Activated T-cell treated with anti-CD3 and anti-CD28 coated beads, Interleukin-2, amount 50 U/mL, for 24 hours (primary cell): ENCODE measurements at places on chromosomes 16 and 17.

DNA sequence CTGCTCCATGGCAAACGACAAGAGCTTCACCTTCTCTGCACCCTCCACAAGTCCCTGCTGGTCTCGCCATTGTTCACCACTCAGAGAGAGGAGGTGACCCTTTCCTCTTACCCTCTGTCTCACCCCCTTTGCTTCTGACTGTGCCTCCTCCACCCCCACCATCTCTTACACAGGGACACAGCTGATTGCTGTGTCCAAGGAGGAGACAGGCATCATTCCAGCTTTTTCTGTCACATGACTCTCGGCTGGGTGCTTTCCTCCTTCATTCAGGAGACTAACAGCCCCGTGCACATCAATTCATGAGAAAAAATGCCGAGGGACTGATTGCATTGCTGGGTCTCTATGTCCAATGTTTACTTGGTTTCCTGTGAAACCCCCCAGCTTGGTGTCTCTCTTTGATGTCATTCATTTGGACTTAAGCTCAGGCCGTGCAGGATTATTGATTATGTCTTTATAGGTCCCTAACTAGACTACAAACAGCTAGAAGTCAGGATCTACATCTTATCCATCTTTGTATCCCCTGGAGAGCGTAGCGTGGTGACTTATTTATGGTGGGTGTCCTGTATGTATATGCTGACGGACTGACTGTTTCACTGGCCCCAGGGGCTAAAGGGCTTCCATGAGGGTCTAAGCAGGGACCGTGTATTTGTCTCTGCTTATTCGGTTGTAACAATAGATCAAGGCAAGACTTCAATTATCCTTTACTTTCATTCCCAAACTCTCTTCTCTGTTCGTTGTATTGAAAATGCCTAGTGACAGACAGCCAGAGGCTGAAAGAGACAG is 82.2 kb upstream of the CDH13 start:
- DNase-seq: no peak

DNA sequence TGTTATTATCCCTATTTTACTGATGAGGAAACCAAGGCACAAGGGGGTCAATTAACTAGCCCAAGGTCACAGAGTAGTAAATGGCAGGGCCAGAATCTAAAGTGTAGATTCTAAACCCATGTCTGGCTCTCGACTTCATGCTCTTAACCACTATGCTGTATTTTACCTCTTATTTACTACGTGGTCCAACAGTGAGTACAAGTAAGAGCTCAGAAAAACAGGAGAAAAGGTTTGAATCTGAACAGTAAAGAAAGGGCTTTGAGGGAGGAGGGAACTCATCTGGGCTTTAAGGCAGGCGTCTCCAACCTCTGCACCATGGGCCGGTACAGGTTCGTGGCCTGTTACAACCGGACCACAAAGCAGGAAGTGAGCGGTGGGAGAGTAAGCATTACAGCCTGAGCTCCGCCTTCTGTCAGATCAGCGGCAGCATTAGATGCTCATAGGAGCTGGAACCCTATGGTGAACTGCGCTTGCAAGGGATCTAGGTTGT is 62.9 kb downstream of the SMURF2 start:
- DNase-seq: peak; percentile 61

DNA sequence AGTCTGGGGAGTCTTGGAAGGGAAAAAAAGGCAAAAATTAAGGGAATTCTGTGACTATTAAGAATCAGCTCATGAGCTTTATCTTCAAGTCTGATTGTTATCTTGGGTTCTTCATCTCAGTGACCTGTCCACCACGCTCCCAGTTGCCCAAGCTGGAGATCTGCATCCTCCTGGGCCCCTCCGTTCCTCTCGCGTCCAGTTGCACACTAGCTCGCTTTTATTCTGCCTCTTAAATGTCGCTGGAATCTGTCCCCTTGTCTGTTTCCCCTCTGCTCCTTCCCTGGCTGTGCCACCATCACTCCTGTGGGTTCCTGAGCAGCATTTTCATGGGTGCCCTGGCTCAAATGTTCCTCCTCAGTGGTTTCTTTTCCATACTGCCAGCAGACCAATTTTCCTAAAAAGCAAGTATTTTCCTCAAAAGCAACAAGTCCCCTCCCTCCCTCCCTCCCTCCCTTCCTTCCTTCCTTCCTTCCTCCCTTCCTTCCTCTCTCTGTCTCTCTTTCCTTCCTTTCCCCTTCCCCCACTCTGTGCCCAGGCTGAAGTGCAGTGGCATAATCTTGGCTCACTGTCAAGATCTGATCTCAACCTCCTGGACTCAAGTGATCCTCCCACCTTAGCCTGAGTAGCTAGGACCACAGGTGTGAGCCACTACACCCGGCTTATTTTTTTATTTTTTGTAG is 1.4 kb downstream of the ENDOV start:
- no peak for DNase-seq

- DNase-seq: no peak
Observed at GRCh38 chr17:56809820-56810179, 23.9 kb downstream of the C17orf67 start.

DNA sequence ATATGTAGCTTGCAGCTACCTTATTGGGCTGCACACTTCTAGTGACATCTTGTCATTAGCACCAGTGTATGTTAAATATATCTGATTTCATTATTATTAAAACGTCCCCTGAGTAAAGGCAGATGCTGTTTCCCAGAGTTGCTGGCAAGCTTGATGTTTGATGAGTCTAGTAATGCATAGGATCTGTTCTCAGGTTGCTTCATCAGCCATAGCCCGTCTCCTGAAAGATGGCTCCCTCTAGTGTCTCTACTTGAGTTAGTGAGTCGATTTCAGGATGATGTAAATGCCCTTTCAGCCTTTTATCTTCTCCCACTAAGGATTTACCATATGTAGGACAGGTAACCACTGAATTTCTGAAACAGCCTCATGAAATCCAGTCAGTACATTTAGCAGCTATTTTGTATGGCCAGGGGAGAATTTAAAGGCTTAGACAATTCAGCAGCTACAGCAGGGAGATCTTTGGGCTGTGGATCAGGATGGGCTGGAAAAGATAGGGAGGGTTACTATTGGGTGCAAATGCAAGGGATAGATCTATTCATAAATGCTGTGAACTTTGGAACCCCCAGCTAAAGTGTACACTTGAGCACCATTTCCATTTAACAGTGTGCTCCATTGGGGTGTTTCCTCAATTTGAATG is 376.3 kb downstream of the CNTNAP4 start:
- DNase-seq: no peak

DNA sequence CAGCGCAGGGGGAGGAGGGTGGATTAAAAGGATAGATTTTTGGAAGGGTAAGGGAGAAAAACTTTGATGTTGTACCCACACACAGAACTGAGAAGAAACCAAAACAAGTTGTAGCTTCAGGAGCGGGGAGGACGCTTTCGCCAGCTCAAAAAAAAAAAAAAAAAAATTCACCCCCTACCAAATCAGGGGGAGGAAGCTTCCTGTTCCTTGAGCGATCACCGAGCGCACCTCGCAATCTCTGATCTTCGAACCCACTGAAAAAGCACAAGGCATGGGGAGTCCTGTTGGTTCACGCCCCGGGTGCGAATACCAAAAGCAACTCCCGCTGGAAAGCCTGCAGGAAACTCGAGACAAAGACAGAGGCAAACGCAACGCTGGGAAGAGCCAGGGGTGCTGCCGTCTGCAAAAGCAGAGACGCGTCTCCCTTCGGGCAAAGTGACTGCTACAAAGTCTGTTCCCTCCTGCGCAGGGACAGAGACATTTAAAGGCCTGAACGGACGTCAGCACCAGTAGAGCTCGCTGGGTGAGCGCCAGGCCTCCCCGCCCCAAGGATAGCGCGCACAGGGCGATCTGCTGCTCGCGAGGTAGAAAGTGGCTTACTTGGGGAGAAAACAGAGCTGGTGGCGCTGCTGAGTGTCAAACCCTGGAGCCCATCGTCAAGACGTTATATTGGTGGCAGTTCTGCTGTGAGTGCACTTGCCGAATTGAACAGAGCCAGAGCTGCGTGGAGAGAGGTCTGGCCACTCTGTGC is 190.4 kb downstream of the USP22 start:
- peak; percentile 37 for DNase-seq

- DNase-seq: no peak
Observed at GRCh38 chr17:51391982-51392654, 131.8 kb downstream of the UTP18 start.

- no peak for DNase-seq
Observed at GRCh38 chr17:60393840-60394723, 2.1 kb upstream of the USP32 start.

- DNase-seq: no peak
Observed at GRCh38 chr16:57649443-57649751, 18.7 kb upstream of the ADGRG3 start.

DNA sequence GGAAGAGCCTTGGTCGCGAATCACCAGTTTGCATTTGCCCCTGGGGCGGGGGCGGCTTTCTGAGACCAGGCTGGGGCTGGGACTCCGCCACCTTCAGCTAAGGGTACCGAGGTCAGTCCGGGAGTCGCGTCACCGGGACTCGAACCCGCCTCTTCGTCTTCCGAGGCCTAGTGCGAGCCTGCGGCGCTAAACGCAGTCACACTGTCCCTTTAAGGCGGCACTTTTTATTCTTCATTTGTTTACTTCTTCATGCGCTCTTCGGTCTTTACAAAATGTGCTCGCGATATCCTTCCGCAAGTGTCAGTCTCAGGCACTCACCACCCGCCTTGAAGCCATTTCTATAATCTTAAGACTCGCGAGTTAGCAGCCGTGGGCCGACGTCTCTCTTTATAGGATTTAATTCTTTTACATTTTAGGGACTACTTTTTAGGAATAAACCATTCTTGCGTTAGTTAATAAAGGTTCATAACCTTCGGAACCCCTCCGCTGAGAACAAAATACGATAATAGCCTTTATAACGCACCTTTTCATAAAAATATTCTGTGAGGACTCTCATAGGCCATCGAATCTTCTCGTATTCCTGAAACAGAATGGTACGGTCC is 593 bp upstream of the HEXIM1 start:
- peak; percentile 87 for DNase-seq

- DNase-seq: no peak
Observed at GRCh38 chr17:6299275-6299674, 135.6 kb downstream of the AIPL1 start.

DNA sequence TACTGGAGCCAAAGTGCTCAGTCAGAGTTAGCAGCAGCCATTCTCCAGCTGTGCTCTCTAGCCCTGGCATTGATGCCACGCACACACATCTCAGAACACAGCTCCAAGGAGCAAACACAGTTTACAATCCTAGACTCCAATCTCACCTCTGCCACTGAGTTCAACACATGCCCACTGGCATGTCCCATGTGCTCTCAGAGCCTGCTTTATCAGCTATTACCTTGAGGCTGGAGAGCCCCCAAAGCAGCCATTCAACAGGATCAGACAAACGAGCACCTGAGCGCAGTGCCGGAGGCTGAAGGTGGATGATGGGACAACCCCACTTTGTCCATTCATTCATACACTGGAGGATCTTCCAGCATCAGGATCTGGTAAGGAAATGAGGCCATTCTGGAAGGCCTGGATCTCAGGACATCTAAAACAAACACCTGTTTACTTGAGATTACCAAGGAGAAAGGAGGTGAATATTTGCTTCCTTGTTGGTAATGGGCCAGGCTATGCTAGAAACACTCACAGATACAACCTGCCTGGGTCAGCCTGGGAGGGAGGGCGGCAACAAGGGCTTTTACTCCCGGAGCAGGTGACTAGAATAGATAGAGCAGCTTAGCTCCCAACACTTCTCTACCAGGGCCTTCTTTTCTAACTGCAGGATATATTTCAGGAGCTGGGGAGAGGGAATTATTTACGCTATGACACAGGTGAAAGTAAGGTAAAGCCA is 25.4 kb downstream of the RANBP10 start:
- DNase-seq: no peak

GRCh38 chr16:14527411-14528044 is 102.5 kb downstream of the PARN start:
- DNase-seq: no peak

DNA sequence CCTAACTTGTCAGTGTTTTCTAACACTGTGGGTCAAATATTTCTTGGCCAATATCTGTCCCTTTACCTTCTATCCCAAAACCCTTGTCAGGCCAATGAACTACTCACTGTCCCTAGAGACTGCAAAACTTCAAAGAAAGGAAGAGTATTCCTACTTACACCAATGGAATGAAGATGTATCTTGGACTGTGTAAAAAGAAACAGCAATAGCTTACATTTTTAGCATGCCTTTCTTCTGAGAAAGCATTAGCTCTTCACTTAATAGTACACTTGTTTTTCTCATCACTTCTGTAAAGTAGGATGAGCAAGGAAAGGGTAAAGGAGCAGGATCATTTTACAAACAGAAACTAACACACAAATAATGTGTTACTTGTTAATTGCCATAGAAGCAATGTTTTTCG is 73.9 kb downstream of the STH start:
- DNase-seq: no peak

DNA sequence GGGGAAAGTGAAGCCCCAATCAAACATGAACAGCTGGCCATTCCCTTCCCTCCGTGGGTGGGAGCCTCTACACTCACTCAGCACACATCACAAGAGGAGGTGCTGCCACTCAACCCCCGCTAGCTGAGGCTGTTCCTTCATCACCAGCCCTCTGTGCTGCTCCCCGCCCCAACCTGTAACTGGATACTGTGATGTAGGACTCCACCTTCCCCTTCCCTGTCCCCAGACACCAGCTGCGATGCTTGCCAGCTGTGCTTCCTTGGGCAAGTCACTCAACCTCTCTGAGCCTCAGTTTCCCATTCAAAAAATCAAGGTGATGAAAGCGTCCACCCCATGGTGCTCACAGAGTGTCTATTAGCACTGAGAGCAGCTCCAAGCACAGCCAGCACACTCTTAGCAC is 273.2 kb downstream of the MRTFB start:
- DNase-seq: no peak

DNA sequence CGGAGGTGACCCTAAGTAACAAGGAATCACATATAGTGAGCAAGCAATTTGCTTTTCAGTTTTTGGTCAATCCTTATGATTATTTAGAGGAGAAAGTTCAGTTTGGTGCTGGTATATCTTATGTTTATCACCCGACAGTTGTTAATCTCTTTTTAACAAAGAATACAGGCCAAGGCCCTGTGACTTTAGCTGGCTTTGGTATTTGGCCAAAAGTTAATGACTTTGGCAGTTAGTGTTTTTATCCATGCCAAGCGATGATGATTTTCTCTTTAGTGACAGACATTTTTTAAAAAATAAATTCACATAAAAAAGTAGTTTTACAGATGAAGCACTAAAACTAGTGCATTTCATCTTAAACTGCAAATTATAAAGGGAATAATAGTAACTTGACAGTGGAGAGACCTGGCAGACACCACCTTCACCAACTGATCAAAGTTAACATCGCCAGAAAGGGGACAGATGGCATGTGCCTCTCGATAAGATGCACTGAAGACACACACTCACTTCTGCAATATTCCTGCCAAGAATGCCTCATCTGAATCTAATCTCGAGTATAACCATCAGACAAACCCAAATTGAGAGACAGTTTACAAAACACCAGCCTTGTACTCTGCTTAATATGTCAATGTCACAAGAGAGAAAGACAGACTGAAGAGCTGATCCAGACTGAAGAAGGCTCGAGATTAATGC is 6.9 kb downstream of the DEXI start:
- no peak for DNase-seq
